ENCODE measurements at places on chromosomes 2 and 18. TPM values are rescaled to one million over a fixed set of nuclear protein-coding genes. Genes with fewer than 3 reads are reported as not detected.

- H3K27me3 ChIP-seq: no peaks in the 10 kb centered on the region
- no peak for DNase-seq
- H3K4me1 ChIP-seq: no peaks in the 10 kb centered on the region
- no peaks in the 10 kb centered on the region for H3K36me3 ChIP-seq
- no peak overlapping the region for H3K4me3 ChIP-seq
Measured at GRCh38 chr2:191126386-191127085, 24.3 kb downstream of the STAT4 start.

DNA sequence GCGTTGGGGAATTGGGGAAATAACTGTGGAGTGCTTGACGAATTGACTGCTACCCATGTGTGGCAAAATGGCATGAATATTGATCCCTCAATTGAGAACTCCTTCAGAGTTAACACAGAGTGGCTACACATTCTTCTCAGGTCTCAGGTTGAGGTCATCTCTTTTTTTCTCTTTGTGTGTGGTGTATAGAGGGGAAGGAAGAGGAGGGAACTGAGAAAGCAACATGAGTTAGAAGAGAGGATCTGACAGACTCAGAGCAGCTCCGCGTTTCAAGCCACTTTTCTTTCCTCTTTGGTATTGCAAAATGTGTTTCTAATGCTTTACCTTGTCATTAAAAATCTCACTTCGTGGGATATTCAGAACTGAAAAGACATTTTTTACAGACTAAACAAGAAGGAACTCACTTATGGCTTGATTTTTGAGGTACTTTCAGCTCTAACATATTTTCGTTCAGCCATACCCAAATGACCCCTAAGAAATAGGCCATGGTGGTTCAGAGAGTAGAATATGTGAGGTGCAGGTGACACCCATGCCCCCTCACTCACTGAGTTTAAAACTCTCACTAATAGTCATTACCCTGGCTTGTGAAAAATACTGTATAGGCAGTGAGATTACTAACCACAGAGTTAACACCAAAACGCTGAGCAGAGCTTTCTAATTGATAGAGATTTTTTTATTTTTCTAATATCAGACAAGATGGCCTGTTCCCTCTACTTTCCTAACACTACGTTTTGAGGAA lies 22.5 kb downstream of the STAT4 start:
- H3K27ac ChIP-seq: no peak overlapping the region
- no peak overlapping the region for H3K4me3 ChIP-seq
- no peaks in the 10 kb centered on the region for H3K27me3 ChIP-seq
- no peaks in the 10 kb centered on the region for H3K4me1 ChIP-seq
- no peaks in the 10 kb centered on the region for H3K36me3 ChIP-seq

- H3K4me1 ChIP-seq: no peaks in the 10 kb centered on the region
- peaks cover 3% of the 10 kb centered on the region for H3K27me3 ChIP-seq
- H3K36me3 ChIP-seq: no peaks in the 10 kb centered on the region
- H3K4me3 ChIP-seq: no peak overlapping the region
- H3K27ac ChIP-seq: no peak overlapping the region
- no peak for DNase-seq
Measured at GRCh38 chr2:204265681-204266181, 279.5 kb upstream of the PARD3B start.

GRCh38 chr2:37337620-37338280 lies 6.7 kb upstream of the QPCT start:
- H3K27me3 ChIP-seq: no peaks in the 10 kb centered on the region
- peaks cover 15% of the 10 kb centered on the region for H3K4me1 ChIP-seq
- H3K4me3 ChIP-seq: no peak overlapping the region
- peak overlapping the region; percentile 30 for H3K27ac ChIP-seq

The PPP4R1 gene
- 22.0 TPM for polyA plus RNA-seq

The SGPP2 gene
- 0.03 TPM for polyA plus RNA-seq

The SERPINE2 gene
- not detected for polyA plus RNA-seq

- peak; percentile 25 for DNase-seq
- H3K4me1 ChIP-seq: peaks cover 38% of the 10 kb centered on the region
- H3K27me3 ChIP-seq: no peaks in the 10 kb centered on the region
- no peak overlapping the region for H3K4me3 ChIP-seq
- no peak overlapping the region for H3K27ac ChIP-seq
- H3K36me3 ChIP-seq: no peaks in the 10 kb centered on the region
Measured at GRCh38 chr2:61436092-61436491, 34.8 kb downstream of the USP34 start.

DNA sequence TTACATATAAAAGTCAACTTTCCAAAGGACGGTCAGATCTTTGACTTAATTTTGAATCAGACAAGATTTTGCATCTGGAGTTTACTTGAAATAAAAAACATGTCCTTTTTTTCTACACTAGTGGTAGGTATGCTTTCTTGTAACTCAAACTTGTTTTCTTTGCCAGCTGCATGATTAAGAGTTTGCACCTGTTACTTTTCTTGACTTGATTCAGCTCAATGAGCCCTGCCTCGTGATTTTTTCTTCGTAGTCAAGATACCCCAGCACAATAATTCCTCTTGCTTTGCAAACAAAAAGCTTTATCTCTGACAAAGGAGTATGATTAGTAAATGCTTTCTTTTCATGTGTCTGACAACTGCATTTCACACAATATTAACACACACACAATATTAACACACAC lies 82.3 kb downstream of the FBXO15 start:
- no peak overlapping the region for H3K4me3 ChIP-seq
- H3K27me3 ChIP-seq: peaks cover 4% of the 10 kb centered on the region
- H3K27ac ChIP-seq: no peak overlapping the region

DNA sequence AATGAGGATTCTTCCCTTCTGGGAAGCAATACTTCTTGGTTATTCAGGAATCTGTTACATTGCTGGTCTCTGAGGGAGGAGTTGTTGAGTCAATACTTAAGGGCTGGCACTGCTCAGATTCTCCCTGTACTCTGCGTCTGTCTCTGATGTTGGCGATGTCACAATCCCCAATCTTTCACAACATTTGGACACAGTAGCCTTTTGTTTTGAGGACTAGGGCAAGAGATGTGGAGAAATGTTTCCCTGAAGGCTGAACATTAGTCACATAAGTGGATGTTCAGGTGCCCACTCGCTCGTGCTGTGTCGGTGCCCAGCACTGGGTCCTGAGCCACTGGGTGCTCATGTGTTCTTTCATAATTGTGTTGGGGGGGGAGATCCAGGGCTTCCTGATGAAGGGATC lies 55.0 kb downstream of the MAPK4 start:
- H3K27me3 ChIP-seq: no peaks in the 10 kb centered on the region
- DNase-seq: no peak
- H3K4me1 ChIP-seq: no peaks in the 10 kb centered on the region
- H3K27ac ChIP-seq: no peak overlapping the region

DNA sequence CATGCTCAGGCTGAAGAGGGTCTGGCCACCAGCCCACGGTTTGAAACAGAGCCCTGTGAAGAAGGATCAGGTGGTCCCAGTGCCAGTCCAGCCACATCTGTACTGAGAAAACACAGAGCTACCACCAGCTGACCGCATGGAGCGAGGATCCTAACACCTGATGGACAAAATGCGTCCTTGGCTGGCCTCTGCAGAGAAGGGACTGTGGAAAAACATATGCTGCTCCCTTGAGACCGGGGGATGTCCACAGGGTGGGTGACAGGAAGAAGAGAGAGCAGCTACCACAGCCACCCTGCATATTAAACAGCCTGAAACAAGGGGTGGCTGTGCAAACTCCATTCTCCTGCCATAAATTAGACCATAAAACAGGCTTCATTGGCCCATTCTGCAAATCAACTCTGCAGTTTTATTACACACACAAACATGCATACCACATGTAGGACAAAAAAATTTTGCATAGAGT lies 137.2 kb downstream of the BCL2 start:
- no peaks in the 10 kb centered on the region for H3K36me3 ChIP-seq
- H3K27ac ChIP-seq: no peak overlapping the region
- no peak for DNase-seq

- no peaks in the 10 kb centered on the region for H3K4me1 ChIP-seq
- peaks cover 32% of the 10 kb centered on the region for H3K36me3 ChIP-seq
- H3K27me3 ChIP-seq: no peaks in the 10 kb centered on the region
- no peak for DNase-seq
Measured at GRCh38 chr2:10193276-10193795, 70.8 kb downstream of the RRM2 start.

- no peaks in the 10 kb centered on the region for H3K36me3 ChIP-seq
- H3K27ac ChIP-seq: no peak overlapping the region
- H3K4me3 ChIP-seq: no peak overlapping the region
- peaks cover 98% of the 10 kb centered on the region for H3K27me3 ChIP-seq
Measured at GRCh38 chr2:44943031-44943692, 1.7 kb downstream of the SIX3 start.

GRCh38 chr18:40060562-40060961 lies 1894.5 kb upstream of the PIK3C3 start:
- no peaks in the 10 kb centered on the region for H3K36me3 ChIP-seq
- H3K4me3 ChIP-seq: no peak overlapping the region
- H3K27ac ChIP-seq: no peak overlapping the region
- no peaks in the 10 kb centered on the region for H3K4me1 ChIP-seq

DNA sequence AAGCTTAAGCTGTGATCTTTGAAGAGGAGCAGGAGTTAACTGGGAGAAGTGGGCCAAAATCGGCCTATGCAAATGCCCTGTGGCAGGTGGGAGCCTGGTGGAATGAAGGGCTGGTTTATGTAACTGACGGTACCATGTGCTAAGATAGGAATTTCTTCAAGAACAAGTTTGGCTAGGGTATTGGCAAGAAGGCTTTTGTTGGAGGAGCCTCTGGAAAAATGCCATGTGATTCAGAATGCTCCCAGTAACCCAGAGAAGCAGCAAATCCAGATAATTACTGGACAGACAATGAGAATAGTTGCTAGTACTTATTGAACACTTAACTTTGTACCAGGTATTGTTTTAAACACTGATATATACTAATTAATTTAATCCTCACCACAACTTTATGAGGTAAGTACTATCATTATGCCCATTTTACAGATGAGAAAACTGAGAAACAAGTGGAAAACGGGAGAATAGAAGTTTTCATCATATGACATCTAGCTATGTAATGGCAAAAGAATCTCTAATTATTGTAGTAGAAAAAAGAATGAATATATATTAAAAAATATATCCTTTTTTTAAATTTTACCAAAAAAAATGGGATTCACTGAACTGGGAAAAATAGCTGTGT lies 9.1 kb upstream of the FAM124B start:
- no peaks in the 10 kb centered on the region for H3K27me3 ChIP-seq
- DNase-seq: no peak
- no peak overlapping the region for H3K27ac ChIP-seq
- no peak overlapping the region for H3K4me3 ChIP-seq
- H3K4me1 ChIP-seq: peaks cover 17% of the 10 kb centered on the region

The L3MBTL4 gene
- polyA plus RNA-seq: 0.55 TPM

- no peaks in the 10 kb centered on the region for H3K4me1 ChIP-seq
- no peak overlapping the region for H3K27ac ChIP-seq
- DNase-seq: no peak
- no peaks in the 10 kb centered on the region for H3K27me3 ChIP-seq
Measured at GRCh38 chr2:134052173-134052572, 201.7 kb upstream of the MGAT5 start.

The STARD6 gene
- polyA plus RNA-seq: not detected

DNA sequence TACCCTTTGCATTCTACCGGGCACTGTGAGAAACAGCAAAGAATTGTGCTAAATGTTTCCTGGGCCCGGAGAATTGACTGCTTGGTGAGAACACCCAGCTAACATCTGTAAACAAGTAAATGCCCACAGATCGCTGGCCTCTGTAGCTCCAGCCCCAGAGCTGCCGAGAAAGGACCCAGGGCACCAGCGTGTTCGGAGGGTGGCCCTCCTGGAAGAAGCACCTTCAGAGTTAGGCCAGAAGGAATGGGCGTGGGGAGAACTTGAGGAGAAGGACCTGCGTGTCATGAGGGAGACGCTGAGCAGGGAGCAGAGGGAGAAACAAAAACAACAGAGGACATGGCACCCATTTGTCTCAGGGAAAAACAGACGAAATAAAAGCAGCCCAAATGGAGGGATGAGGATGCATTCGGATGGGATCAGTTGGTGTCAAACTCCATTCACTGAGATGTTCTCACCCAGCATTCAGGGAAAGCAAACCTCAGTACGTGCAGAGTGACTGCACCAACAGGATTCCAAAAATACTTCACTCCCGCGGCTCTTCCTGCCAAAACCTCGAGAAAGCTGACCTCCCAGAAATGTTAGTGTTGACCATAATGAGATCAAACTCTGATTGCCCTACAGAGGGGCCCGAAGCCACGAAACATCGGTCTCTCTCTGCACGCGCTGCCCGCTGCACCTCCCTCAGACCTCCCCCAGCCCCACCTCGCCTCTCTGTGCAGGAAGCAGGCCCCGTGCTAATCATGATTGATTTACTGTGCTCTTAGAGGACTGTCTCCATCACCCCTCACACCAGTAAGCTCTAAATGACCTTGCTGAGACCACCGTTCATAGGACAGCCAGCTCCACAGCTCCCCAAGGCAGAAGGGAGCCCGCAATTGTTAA lies 376.3 kb upstream of the SALL3 start:
- H3K4me3 ChIP-seq: no peak overlapping the region
- H3K36me3 ChIP-seq: no peaks in the 10 kb centered on the region
- no peaks in the 10 kb centered on the region for H3K27me3 ChIP-seq
- no peak overlapping the region for H3K27ac ChIP-seq
- DNase-seq: no peak
- H3K4me1 ChIP-seq: no peaks in the 10 kb centered on the region

DNA sequence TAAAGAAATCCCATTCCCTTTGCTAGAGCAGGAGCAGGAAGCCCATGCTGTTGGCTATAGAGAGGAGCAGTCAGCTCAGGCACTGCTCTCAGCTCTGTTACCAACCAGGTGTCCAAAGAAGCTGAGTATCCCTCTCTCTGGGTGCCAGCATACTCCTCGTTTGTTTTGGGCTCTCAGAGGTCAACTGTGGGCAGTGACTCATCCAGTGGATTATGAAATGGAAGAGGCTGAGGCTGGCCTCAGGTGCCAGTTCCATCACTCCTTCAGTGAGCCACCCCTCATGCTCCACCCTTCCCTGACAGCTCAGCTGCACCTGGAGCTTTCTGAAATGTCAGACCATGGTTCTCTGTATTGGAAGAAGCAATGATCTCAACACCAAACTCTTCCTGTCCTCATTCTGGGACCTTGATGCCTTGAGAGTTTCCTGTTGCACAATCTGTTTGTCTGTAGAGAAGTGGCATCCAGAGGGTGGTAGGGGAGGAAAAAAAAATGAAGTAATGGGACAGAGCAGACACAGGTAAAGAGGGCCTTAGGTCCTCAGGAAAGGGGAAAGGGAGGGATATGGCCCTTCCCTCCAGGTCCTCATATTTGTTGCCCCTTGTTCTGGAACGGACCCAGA lies 31.2 kb upstream of the EN1 start:
- H3K36me3 ChIP-seq: no peaks in the 10 kb centered on the region
- no peak overlapping the region for H3K4me3 ChIP-seq
- H3K4me1 ChIP-seq: peaks cover 16% of the 10 kb centered on the region
- DNase-seq: peak; percentile 59
- peaks cover 27% of the 10 kb centered on the region for H3K27me3 ChIP-seq

All from CD14-positive monocyte (primary cell).